ENCODE measurements at places on chromosomes 12 and 14. TPM values are rescaled to one million over a fixed set of nuclear protein-coding genes. Genes with fewer than 3 reads are reported as not detected.
A peak's percentile ranks its signal among the peaks of the same experiment; 100 is the strongest.

The OVCH1 gene
- not detected for polyA plus RNA-seq

- DNase-seq, result no peak
Measured at GRCh38 chr12:26278666-26279065, 83.3 kb downstream of the SSPN start.

GRCh38 chr14:59481871-59482540 lies 2.2 kb downstream of the L3HYPDH start:
- no peak for DNase-seq

The CEP290 gene
- polyA plus RNA-seq, result 7.0 TPM

DNA sequence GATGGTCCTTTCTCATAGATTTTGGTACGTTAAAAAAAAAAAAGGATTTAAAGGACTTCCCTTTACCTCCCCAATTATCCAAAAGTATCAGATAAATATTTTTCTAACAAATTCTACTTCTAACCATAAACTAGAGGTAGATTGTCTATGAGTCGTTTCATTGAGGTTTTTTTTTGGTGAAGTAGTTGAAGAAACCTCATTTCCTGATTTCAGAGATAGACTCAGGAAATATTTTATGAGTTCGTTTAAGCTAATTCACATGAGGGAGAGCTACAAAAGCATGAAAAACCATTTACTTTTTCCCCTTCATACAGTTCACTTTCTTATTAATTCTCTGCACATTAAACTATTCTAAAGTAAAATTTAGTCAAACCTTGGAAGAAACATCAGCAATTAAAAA lies 112.5 kb downstream of the RALGAPA1 start:
- no peak for DNase-seq

The SERPINA5 gene
- polyA plus RNA-seq, result not detected

- DNase-seq, result no peak
Measured at GRCh38 chr14:50035214-50035613, 81.2 kb downstream of the VCPKMT start.

- DNase-seq, result no peak
Measured at GRCh38 chr12:17035372-17035771, 429.4 kb upstream of the LMO3 start.

GRCh38 chr14:50001999-50002925 lies 109.4 kb downstream of the ARF6 start:
- peak; percentile 54 for DNase-seq

GRCh38 chr12:7190268-7191055 lies 976 bp downstream of the PEX5 start:
- DNase-seq, result peak; percentile 15

DNA sequence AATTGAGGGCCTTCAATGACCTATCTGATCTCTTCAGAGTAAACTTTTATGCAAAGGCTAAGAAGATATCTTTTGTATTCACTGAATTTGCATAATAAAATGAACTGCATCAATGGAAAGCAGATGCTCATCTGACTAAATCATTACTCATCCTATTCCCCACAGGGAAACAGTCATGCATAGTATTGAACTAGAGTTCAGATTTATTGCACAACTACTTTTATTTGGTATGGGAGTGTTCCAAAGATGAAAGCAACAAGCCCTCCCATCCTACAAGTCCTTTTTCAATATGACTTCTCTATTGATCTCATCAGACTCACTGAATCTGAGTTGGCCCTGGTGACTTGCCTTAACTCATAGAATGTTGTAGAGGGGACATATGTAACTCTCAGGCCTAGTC lies 159.8 kb downstream of the KITLG start:
- DNase-seq, result no peak

The GLI1 gene
- polyA plus RNA-seq, result 1.1 TPM

- DNase-seq, result no peak
Measured at GRCh38 chr14:59601056-59601455, 24.4 kb upstream of the CCDC175 start.

GRCh38 chr12:56874821-56875220 lies 59.4 kb downstream of the SDR9C7 start:
- no peak for DNase-seq

DNA sequence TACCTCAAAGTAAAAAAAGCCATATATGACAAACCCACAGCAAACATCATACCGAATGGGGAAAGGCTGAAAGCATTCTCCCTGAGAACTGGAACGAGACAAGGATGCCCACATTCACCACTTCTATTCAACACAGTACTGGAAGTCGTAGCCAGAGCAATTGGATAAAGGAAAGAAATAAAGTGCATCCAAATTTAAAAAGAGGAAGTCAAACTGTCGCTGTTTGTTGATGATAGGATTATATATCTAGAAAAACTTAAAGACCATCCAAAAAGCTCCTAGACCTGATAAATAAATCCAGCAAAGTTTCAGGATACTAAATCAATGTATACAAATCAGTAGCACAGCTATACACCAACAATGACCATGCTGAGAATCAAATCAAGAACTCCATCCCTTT lies 5.2 kb downstream of the NDUFA12 start:
- DNase-seq, result no peak

The LMNTD1 gene
- not detected for polyA plus RNA-seq

The AMDHD1 gene
- polyA plus RNA-seq, result 0.85 TPM

GRCh38 chr12:44917141-44917540 lies 41.0 kb upstream of the NELL2 start:
- no peak for DNase-seq

DNA sequence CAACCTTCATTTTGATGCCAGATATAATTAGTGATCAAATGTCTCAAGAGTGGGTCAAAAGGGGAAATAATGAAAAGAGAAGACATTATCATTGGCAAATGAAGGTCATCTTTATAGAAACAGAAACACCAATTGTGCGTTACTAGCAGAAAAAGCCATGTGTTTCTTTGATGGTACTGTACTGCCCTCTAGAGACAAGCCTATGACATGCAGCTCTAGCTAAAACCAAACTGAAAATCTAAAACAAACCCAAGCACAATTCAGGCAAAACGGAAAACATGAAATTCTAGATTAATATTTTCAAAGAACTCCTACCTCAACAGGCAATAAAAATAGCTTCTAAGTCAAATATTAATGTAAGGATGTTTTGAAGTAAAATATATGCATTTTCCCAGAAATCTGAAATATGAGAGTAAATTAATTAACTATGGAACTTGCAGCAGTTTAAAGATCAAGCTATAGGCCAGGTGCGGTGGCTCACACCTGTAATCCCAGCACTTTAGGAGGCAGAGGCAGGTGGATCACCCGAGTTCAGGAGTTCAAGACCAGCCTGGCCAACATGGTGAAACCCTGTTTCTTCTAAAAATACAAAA lies 115.4 kb downstream of the KLHL28 start:
- DNase-seq, result peak; percentile 9

GRCh38 chr12:47986832-47987231 lies 17.4 kb downstream of the COL2A1 start:
- no peak for DNase-seq

DNA sequence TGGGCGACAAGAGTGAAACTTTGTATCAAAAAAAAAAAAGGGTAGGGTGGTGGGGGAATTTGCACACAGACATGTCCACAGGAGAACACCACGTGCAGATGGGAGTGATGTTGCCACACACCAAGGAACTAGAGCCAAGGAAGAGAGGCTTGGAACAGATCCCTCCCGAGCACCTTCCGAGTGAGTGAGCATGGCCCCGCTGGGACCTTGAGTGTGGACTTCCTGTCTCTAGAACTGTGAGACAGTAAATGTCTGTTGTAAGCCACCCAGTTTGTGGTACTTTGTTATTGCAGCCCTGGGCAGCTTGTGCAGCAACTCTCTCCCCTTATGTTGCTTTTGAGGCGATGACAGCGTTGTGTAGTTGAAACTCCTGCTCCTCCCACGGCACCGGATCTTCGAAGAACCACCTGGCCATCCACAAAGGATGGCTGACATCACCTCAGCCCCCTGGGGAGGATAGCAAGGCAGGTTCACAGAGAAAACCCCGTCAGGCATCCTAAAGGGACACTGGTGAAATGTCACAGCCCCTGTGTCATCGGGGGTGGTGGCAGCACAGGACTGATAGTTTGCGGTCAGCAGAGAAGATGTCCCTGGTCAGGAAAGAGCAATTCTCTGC lies 54.7 kb upstream of the PLEKHG3 start:
- no peak for DNase-seq

- DNase-seq, result no peak
Measured at GRCh38 chr14:27056586-27056985, 458.8 kb upstream of the NOVA1 start.

The KCNK10 gene
- not detected for polyA plus RNA-seq

- no peak for DNase-seq
Measured at GRCh38 chr12:13000616-13000924, 505 bp upstream of the HEBP1 start.
